T-helper 2 cell (primary cell): ENCODE measurements at places on chromosomes 13 and 19.

DNA sequence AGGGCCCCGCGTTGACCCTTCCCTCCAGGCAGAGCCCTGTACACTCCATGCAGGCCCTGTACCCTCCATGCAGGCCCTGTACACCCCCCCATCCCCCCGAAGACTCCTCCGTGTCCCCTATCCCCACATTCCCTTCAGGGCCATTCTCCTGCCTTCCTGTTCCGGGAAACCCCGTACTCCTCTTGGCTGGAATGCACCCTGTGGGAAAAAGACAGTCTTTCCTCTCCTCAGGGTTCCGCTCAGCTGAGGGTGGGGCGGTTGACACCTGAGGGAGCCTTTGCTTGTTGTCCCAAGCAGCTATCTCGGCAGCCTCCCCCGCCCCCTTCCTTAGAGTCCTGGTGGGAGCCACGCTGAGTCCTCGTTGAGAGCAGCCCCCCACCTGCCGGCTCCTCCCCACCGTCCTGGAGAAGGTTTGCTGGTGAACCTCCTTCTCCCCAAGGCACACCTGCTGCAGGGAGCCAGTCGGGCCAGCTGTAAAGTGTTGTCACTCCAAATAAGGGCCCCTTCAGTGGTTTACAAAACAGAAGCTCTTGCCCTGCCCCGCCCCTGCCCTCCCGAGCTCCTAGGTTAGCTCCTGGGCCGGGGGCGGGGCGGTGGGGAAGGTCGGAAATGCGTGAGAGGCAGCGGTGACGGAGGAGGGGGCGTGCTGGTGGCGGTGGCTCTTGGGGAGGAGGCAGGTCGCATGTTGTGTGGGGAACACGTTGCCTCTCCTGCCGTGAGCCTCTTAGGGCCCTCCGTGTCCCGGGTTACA is 1.5 kb downstream of the GNA11 start:
- peak; percentile 29 for DNase-seq

DNA sequence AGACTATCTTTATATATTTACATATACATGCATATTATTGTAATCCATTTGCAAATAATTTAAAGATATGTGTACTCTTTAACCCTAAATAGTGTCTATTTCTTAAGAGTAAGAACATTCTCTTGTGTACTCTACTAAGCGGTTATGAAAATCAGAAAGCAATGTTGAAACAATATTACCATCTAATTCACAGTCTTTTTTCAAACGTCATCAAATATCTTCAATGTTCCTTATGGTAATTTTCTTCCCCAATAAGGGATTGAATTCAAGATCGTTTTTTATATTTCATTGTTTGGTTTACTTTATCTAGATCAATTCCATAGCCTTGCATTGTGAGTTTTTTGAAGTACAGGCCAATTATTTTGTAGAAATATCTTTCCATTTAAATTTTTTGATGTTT is 1647.4 kb upstream of the PRR20A start:
- DNase-seq: no peak

- DNase-seq: no peak
These were observed 45.0 kb upstream of the RNF113B start for GRCh38 chr13:98222081-98222554.

- no peak for DNase-seq
These were observed 308.1 kb downstream of the LIG4 start for GRCh38 chr13:107907065-107907805.

DNA sequence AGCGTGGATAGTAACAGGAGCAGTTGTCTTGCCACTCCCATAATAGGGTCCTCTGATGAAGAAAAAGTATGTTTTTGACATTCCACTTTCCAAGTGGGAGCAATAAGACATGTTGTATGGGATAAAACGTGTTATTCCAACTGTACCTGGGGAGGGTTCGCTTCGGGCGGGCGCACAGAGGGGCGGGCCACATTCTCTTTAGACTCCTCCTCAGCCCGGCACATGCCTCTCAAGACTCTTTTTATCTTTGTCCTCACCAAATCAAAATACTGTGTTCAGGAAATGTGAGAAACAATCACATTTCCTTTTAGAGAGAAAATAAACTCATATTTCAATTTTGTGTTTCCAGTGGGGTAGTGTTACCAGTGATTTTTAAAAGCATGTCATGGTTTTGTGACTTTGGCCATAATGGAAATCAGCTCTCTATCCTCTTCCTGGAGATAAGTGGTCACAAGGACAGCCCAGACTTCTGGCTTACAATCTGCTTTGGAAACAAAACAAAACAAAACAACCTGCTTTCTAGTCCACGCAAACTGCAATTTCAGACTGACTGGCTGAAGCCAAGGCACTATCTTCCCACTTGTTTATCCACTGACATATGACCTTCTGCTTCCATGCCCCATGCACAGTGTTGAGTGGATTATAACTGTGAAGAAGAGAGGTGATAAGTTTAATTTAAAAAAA is 276.1 kb downstream of the NALCN start:
- DNase-seq: no peak

GRCh38 chr13:49584771-49585182 is 581 bp downstream of the RCBTB1 start:
- DNase-seq: no peak

- DNase-seq: no peak
These were observed 3.5 kb downstream of the LRP3 start for GRCh38 chr19:33197591-33198000.

GRCh38 chr19:4089400-4089908 is 22.8 kb upstream of the ZBTB7A start:
- DNase-seq: no peak

- DNase-seq: no peak
These were observed 98.8 kb upstream of the SERP2 start for GRCh38 chr13:44274771-44275205.

DNA sequence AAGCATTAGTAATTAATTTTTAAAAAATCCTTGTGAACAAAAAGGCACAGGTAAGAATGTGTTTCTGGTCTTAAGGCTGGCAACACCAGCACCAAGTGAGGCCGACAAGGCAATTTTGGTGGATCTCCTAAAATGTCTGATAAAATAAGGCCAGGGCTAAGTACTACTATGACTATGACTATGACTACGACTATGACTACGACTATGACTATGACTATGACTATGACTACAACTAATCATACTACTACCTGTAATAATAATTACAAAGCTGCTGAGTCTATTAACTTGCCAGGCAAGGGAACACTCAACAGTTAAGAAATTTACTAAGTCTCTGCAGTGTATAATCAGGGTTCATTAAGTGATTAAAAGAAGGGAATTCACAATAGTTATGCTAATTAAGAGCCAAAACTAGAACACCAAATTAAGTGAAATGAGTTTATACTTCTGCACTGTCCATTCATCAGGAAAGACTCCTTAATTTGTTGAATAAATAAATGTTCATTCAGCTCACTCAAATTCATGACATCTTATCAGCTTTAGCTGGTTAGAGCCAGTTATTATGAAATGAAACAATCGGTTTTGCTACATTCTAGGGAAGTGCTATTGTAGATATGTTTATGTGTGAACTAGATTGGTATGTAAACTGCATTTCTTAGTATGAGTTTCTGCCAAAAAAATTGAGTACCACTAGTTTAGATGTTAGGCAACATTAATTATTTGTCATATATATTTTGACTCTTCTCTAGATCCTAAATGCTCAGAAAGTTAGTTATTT is 1626.2 kb upstream of the PCDH20 start:
- no peak for DNase-seq

GRCh38 chr13:43331672-43332071 is 308.3 kb downstream of the DNAJC15 start:
- DNase-seq: no peak

GRCh38 chr19:47098608-47099007 is 15.0 kb downstream of the ZC3H4 start:
- DNase-seq: no peak

- DNase-seq: no peak
These were observed 8.7 kb upstream of the PLAUR start for GRCh38 chr19:43678512-43679261.

DNA sequence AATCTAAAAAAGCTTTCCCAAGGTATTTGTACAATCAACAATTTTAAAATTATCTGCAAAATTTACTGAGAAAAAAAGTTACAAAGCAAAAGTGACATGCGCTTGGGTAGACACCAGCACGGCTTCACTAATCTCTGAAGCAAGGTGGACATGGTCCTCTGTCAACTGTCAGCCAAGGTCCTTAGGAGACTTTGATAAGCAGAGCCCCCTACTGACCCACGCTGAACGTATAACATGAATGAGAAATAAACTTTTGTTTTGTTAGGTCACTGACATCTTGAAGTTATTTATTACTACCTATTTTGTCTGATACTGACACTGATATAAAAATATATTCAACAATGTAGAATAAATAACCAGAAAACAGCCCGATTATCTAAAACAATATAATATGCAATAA is 100.7 kb upstream of the OBI1 start:
- DNase-seq: no peak

- DNase-seq: no peak
These were observed 38.3 kb downstream of the RASL11A start for GRCh38 chr13:27308941-27309340.

DNA sequence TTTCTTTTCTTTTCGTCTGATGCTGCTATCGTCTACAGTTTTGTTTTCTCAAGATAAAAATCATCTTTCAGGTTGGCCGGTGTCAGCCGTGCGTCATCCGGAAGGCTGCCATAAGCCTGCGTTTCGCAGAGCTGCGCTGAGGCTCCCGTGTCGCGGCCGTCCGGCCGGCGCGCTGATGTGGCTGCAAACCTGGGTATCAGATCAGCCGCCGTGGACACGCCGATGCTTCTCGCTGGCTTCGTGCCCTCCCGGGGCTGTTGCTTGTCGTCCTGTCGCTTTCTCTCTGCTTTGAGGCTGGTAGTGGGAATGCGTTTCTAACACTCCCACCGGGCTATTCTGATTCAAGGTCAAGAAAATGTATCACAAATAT is 45.9 kb upstream of the TFDP1 start:
- DNase-seq: no peak

DNA sequence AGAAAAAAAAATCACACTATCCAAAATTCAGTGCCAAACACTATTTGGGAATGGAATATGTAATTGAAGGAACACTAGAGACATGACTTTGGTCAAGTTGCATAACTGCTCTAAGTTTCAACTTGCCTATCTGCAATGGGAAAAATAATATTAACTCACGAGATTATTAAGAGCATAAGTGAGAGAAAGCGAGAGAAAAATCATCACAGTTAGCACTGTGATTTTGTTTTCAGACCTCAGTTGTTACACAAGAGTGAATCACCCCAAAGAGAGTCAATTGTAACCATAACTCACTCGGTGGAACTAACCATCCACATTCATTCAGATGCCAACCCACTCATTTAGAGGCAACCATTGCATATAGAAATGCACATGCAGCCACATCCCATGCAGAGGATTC is 147.1 kb downstream of the NHLRC3 start:
- DNase-seq: no peak

DNA sequence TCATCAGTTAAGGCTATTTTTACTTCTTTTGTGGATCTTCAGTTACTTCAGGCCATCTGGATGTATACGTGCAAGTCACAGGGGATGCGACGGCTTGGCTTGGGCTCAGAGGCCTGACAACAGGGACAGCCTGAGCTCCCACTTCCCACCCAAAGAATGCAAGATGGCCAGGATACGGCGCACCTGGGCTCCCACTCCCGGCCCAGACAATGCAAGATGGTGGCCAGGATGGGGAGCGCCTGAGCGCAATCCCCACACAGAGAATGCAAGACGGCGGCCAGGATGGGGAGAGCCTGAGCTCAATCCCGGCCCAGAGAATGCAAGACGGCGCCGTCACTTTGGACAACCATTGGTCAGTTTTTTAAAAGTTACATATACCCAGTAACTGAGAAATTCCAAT is 25.3 kb upstream of the MIER2 start:
- DNase-seq: no peak

GRCh38 chr19:19261350-19262189 is 11.5 kb downstream of the TM6SF2 start:
- no peak for DNase-seq

- DNase-seq: no peak
These were observed 11.0 kb upstream of the SIGLEC11 start for GRCh38 chr19:49971991-49972411.

DNA sequence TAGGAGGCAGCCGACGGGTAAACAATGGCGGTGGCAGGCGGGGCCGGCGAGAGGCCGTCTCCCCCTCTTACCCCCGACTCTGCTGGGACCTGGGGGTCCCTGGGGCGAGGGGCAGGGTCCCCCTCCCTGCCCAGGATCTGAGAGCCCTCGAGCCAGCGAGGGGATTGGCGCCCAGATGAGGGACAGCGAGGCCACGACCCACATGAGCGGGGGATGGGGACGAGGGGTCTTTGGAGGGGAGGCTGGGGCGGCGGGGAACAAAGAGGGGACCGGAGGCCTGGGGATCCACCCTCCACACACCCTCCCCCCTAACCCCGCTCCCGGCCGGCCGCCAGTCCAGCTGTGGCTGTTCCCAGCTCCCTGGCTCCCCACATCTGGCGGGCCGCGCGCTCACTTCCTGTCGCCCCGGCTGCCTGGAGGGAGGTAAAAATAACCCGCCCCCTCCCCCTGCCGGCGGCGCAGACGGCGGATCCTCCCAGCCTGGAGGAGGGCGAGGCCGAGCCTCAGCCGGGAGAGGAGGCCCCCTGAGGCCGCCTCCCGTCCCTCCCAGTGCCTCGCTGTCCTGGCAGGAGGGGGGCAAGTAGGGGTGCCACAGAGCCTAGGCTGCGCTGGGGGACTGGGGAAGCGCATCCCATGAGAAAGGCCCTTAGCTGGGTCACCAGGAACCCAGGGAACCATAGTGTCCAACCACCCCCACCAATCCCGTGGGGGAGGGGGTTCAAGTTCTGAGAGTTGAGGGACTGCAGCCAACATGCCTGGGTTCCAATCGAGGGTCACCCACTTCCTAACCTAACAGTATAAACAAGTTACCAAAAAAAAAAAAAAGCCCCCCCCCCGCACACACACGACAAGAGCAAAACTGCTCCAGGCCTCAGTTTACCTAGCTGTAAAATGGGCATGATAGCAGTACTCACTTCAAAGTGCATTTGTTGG is 29.3 kb upstream of the NANOS3 start:
- peak; percentile 85 for DNase-seq

- no peak for DNase-seq
These were observed 37.8 kb upstream of the GRTP1 start for GRCh38 chr13:113401452-113402415.

DNA sequence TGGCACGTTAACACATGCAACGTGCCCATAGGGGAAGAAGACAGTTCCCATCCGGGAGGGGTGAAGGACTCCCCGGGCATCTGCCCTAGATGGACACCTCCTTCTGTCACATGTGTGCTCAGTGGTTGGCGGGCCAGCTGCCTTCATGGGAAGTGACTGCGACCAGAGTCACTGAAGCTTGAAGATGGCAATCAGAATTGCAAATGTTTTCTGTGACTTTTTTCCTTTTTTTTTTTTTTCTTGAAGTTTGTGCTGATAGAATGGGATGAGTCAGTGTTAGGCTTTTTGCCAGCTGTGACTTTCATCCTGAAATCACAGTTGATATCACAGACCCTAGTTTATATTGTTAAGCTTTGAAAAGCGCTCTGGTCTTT is 109.2 kb upstream of the MCF2L start:
- no peak for DNase-seq

GRCh38 chr13:45446181-45446580 is 18.6 kb upstream of the COG3 start:
- DNase-seq: no peak

GRCh38 chr13:75554464-75554863 is 4.9 kb downstream of the UCHL3 start:
- no peak for DNase-seq

- DNase-seq: peak; percentile 84
These were observed at the start of gene EMP3 for GRCh38 chr19:48325265-48325910. Gene EMP3 (plus strand): TSS chr19:48325552. CDS start chr19:48326845, 1,293 bp downstream.
